Right renal cortex interstitium (tissue), 3 donors: ENCODE measurements at places on chromosomes 16 and 17.

GRCh38 chr16:1311738-1312466 is 2.5 kb downstream of the UBE2I start:
- DNase-seq: no peak

DNA sequence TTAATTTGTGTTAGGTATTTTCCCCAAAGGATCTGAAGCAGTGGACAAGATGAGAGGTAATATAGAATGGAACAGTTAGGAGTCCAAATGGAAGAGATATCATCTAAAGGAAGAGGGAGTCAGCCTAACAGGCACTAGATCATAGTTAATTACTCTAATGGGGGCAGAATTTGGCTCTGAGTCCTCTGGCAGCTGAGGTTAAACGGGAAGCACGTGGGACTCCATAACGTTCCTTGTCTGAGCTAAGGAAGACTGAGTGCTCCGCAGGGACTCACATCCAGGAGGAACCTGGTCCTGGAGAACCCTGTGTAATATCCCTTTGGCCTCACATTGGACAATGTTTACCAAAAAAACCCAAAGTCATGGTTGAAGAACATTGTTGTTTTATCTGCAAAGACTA is 46.6 kb upstream of the TEX2 start:
- DNase-seq: no peak

DNA sequence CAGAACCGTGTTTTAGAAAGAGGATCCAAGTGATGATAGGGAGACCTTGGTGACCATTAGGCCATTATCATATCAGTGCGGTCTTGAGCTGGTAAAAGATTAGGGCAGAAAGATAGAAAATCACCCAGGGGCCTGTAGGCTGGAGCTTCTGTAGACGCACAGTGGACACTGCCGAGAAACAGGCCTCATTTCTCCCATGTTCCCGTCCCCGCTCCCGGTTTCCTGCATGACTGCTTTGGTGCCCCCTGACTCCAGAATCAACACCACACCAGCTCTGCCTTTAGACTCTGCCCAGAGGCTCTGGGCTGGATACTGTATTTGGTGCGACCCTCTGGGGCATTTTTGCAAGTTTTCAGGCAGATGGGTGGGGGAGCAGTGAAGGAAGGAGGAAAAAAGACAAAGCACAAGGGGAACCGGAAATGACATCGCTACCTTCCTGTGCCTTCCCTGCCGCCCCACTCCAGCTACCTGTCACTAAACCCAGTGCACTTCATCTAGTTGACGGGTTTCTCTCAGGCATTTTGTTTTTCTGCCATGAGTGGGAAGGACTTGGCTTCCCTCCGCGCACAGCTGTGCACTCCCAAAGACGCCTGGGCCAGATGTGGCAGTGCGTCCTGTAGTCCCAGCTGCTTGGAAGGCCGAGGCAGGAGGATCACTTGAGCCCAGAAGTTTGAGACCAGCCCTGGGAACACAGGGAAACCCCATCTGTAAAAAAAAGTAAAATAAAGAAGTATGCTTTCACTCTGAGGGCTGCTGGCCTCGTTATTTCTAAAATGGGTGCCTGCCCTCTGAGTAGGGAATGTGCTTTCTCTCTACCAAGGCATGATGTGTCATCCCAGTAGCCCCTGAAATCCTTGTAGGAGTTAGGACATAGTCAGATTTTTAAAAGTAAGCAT is 214.1 kb downstream of the RPTOR start:
- no peak for DNase-seq

GRCh38 chr17:22242472-22242871 is 550.1 kb downstream of the KCNJ18 start:
- no peak for DNase-seq

DNA sequence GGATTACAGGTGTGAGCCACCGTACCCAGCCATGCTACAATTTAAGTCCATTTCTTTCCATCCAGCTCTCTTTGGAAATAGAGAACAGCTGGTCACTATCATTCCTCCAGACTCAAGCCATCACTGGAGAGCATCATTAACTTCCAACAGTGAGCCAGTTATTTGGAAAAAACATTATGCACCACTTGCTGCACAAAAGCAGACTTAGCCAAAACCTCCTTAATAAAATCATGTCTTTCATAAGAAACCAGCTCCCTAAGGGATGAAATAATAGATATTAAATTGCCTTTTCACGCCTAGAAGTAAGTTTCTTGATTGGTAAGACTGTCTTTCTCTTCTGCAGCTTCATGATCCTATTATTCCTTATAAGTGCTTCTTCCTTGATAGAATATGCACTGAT is 17.9 kb downstream of the SLC39A11 start:
- no peak for DNase-seq

DNA sequence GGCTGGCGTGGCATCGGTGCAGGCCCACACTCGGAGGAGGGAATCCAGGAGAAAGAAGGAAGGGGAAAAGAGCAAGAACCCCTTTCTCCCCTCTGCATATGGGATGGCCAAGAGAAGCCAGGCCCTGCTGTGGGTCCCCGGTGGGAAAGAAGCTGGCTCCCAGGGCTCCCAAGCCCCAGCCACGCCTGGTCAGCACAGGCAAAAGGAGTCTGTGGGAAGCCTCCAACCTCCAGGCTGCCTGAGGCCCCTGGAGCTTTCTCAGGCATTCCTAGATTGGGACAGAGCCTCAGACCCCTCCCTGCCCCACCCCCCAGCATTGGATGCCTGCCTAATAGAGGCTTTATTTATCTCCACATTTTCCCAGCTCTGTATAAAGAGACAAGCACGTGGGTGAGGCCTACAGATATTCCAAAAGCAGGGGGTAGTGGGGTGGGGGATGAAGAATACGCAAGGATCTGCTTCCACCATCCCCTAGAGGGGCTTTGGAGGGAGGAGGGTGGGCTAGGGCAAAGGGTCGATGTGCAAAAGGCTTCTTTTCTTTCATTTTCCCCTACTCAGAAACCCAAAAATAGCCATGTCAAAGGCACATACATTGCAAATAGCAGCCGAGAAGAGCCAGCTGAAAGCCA is 56.4 kb downstream of the MPRIP start:
- peak; percentile 53 for DNase-seq

DNA sequence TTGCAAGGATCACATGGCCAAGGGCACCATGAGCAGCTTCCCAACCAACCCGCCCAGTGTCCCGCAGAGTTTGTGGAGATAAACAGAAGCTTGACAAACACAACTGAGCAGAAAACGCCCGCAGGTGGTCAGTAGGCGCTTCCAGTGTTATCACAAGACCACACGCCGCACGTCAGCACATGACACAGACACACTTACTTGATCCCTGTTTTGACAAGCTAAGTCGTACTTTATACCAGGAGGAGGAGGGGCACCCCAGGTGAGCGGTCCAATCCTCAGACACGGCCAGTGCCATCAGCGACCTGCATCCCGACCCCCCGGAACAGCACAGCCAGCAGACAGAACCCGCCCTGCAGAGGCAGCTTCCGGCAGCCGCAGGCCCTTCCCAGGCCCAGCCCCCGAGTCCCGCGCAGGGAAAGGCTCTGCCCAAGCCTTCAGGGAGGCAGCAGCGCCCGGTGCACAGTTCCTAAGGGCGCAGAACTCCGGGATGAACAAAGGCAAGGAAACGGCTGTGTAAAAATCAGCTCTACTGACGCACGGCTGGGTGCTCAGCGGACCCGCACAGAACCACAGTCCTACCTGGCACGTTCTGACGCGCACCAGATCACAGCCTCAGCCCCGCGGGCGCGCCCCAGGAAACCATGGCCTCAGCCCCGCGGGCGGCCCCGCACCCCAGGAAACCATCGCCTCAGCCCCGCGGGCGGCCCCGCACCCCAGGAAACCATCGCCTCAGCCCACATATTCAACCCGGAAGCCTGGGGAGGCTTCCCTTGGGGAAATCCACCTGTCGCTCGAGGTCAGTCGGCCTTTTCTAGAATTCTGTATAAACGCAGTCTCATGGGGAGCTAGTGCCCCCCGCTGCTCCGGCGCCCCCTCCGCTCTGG is 27.8 kb downstream of the AXIN1 start:
- no peak for DNase-seq

- no peak for DNase-seq
Measured at GRCh38 chr17:66507103-66507923, 204.9 kb downstream of the PRKCA start.

GRCh38 chr17:9529033-9529700 is 46.5 kb downstream of the STX8 start:
- DNase-seq: no peak

GRCh38 chr17:29577385-29578211 is 9.1 kb downstream of the TP53I13 start:
- no peak for DNase-seq

- DNase-seq: no peak
Measured at GRCh38 chr17:5667871-5668270, 83.6 kb upstream of the NLRP1 start.

DNA sequence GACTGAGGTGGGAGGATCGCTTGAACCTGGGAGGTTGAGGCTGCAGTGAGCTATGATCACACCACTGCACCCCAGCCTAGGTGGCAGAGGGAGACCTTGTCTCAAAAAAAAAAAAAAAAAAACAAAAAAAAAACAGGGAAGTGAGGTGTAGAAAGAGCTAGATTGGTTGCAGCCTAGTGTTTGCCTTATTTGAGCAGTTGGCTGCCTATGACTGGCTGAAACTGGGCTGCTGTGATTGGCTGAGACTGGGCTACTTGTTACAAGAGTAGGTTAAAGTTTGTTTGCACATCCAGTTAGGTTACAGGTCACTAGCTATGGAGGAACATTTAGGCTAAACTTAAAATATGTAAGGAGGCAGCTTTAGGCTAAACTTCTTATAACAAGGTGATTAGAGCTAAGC is 5.7 kb downstream of the DHRS7B start:
- no peak for DNase-seq

- DNase-seq: no peak
Measured at GRCh38 chr17:64401941-64402340, 11.3 kb upstream of the PECAM1 start.
